ENCODE measurements at places on chromosomes 1 and 21. TPM values are rescaled to one million over a fixed set of nuclear protein-coding genes. Genes with fewer than 3 reads are reported as not detected.

Gene CD244
- total RNA-seq: 1.2 TPM

Gene CHI3L1
- 10.8 TPM for total RNA-seq

Gene RHBG
- total RNA-seq: not detected

Gene ATP1A4
- not detected for total RNA-seq

- DNase-seq: no peak
Observed at GRCh38 chr1:4023678-4024077, 123.6 kb upstream of the C1orf174 start.

- no peak for DNase-seq
Observed at GRCh38 chr1:196897158-196897828, 9.4 kb downstream of the CFHR4 start.

DNA sequence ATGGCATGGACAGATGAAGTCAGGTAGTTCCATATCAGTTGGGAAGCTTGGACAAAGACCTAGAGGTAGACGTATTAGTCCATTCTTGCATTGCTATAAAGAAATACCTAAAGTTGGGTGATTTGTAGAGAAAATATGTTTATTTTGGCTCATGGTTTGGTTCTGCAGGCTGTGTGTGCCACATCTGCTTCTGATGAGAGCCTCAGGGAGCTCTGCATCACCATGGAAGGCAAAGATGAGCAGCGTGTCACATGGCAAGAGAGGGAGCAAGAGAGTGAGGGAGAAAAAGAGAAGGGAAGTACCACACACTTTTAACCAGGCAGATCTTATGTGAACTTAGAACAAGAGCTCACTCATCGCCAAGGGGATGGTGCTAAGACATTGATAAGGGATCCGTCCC is 9.0 kb downstream of the TSACC start:
- DNase-seq: no peak

DNA sequence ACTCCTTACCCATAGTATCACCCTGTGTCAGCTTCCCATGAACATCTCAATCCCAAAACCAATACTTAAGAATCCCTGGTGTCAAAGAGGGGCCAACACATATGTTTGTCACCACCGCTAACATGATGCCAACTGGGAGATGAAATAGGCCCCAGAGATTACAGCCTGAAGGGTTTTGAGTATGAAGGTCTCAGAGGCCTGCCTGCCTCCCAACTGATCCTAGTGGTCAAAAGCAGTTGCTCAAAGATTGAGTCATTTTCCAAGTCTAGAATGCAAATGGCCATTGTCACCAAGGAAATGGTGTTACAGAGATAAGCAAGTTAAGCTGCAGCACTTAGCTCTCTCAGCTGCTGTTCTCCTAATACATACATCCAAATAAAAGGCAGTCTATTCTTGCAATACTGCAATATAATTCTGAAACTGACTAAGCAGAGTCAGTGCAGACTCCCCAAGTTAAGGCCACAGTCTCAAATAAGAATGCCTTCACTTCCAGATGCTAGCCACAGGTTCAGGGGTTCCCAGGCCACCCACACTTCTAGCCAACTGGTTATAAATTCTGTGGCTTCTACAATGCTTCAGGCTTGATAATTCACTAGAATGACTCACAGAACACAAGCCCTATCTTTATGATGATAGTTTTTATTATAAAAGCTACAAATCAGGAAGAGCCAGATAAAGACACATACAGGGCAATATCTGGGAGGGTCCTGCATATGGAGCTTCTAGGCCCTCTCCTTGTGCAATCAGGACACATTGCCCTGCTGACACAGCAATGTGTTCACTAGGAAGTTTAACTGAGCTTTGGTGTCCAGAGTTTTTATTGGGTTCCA is 18.7 kb downstream of the DUSP10 start:
- DNase-seq: no peak

GRCh38 chr1:183792300-183792699 is 12.6 kb upstream of the RGL1 start:
- no peak for DNase-seq

- no peak for DNase-seq
Observed at GRCh38 chr1:145828367-145829026, 4.5 kb downstream of the POLR3C start.

DNA sequence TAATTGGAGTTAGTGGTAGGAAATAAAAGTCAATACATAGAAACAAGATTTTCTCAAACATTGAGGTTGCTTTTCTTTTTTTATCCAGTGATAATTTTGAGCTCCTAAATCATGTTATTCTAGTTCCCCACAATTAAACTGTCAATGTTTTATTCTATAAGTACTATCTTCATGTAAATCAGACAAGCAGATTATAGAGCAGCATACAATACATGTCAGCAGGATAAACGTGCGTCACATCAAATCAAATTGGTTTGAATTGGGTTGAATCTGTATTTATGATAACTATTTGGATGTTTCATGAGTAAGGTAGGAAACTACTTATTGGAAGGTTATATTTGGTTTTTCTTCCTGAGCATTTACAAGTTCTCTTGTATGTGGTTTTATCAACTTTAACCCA is 2028.7 kb downstream of the NCAM2 start:
- DNase-seq: no peak

GRCh38 chr1:167430849-167431242 is 87.5 kb downstream of the CD247 start:
- DNase-seq: no peak

DNA sequence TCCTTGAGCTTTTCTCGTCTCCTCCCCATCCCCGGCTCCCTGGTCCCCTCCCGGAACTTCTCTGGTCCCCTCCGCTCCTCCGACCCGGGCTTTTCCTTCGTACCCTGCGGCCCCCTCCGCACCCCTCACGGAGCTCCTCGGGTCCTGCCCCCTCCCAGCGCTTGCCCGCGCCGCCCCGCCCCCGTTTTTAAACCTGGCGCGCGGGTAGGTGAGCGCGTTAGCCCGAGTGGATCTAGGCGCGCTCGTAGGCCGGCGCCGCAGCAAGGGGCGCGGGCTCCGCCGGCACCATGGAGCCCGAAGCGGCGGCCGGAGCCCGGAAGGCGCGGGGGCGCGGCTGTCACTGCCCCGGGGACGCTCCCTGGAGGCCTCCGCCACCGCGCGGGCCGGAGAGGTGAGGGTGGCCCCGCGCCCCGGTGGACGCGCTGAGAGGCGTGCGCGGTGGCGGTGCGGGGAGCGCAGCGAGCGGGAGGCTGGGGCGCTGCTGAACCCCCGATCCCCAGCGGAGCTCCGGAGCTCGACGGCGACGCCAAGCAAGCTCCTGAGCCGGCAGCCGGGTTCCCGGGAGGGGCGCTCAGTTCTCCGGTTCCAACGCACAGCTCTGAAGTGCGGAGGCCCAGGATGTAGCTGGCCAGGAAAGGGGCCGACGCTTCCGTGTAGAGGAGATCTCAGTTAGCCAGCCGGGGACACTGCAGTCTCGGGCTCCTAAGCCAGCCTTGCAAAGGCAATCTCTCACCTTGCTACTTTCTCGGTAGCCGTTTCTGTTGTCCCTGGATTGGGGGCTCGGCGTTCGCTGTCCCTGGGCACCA is at the start of gene RIPPLY3:
Gene RIPPLY3 (plus strand): TSS at position 217 of the 806 bp plus-strand sequence. CDS start 71 bp downstream, at position 288.
- DNase-seq: no peak

All from mucosa of descending colon (tissue), 3 donors.